ENCODE measurements at places on chromosomes 7 and 10.

DNA sequence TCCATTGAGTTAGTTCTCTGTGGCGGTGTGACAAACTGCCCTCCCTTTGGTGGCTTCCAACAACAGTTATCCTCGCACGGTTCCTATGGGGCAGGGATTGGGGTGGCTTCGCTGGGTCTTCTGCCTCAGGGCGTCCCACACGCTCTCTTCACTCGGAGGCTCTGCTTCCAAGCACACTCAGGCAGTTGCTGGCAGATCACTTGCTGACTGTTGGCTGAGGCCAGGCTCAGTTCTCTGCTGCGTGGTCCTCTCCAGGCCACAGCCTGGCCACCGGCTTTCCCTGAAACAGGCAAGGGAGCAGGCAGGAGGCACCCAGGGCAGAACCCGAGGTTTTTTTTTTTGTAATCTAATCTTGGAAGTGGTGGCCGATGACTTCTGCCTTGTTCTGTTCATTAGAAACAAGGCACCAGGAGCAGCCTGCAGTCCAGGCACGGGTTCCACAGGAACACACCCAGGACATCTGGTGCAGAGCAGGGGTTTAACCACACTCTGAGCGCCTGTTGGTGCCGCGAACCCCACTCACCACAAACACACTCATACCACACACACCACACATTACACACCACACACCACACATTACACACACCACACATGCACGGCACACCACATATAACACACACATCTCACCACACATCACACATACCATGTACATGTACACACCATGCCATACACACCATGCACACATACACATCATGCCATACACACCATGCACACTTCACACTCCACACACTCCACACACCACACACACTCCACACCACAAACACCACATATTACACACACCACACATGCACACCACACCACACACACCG lies 112.2 kb downstream of the PTPN20 start:
- DNase-seq: no peak

- no peak for DNase-seq
Observed at GRCh38 chr7:113456533-113456932, 338.2 kb upstream of the SMIM30 start.

DNA sequence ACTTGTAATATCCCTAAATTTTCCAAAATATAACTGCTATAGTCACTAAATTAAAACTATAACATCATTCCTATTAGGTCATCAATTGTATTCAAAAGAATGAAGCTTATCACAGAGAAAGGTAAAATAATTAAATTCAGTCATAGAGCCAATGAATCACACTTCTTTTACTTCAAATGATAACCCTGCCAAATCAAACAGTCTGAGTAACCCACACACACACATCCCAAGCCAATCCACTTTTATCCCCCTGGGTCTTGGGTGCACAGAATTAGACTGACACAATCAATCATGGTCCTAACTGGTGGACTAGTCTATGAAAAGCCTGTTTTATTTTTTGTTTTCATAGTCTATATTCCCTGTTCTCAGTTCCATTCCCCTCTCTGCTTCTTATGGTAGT lies 25.6 kb downstream of the CTNNA3 start:
- DNase-seq: no peak

GRCh38 chr7:84154991-84155781 lies 39.4 kb downstream of the SEMA3A start:
- DNase-seq: no peak

DNA sequence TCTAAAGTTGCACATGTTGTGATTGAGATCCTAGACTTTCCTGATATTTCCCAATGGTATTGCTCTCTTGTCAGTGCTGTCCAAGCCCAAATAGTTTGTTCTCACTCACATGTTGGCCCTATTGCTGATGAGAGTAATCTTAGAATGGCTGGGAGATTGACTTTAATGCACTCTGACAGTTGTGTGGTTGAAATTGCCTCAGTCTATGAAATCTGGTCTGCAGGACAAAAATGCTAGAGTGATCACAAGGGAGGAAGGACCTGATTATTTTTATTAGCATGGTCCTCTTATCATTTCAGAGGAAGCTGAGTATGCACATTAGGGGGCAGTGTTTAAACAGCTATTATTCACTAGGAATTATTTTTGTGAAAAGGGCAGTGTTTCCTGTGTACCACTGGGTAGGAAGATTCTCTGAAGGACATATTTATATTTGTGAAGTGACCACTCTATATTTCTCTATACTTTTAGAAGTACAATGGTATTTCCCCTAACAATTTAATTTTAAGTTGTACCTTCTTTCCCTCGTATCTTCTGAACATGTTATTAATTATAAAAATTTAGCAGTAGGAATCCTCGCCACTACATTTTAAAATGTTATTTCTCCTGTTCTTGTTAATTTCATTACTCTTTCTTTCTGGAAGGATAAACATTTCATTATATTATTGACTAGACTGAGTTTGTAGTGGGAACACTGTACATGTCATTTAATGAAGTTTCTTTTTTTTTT lies 64.4 kb downstream of the SUGCT start:
- peak; percentile 44 for DNase-seq

DNA sequence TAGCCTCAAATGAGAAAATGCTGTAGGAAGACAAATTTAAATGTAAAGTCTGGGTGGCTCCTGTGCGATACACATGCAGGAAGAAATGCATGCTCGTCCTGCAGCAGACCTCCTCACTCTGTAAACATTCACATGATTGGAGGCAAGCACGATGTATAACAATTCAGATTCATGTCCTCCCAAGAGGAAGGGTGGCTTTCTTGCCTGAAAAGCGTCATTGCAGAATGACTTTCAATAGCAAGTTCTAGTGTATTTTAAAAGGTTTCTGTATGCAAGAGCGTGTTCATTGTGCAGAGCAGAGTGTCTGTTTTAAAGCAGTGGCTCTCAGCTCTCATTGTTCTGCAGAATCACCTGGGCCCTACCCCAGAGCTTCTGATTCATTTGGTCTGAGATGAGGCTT lies 170.3 kb upstream of the CELF2 start:
- no peak for DNase-seq

- no peak for DNase-seq
Observed at GRCh38 chr10:14623931-14624330, 150.8 kb downstream of the FAM107B start.

DNA sequence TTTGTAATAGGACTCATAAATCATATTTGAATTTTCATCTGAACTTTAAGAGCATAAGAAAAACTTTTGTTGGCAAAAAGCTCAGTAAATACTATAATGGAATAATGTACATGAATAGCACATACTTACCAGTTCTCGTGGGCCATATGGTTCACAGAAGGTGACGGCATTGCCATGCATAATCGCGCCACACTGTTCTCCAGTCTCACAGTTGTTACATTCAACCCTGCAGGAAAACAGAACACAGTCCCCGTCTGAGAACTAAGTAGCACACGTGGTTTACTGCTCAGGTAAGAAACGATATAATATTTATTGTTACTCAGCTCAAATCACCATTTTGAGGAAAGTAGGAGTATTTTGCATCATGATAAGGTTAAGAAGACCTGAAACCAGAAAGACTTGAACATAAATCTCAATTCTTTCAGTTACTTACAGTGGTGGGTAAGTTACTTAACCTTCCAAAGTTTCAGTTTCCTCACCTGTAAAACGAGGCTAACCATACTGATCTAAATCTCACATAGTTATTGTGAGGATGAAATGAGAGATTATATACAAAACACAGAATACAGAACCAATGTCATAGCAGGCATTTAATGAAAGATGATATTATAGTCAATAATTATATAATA lies 261.4 kb downstream of the RELN start:
- no peak for DNase-seq

Measured in fibroblast of skin of left quadriceps (primary cell).